ENCODE measurements at places on chromosomes 13 and 19. TPM values are rescaled to one million over a fixed set of nuclear protein-coding genes. Genes with fewer than 3 reads are reported as not detected.

Gene CYP4F12
- total RNA-seq, result not detected

Gene CEACAM6
- total RNA-seq, result not detected

Gene MAST1
- total RNA-seq, result 1.7 TPM

Gene MPND
- total RNA-seq, result 3.5 TPM

Gene CRTC1
- total RNA-seq, result 3.2 TPM

Gene RASAL3
- total RNA-seq, result not detected

Gene CDK8
- total RNA-seq, result 25.6 TPM

Gene DIRAS1
- 1.0 TPM for total RNA-seq

Gene NMRK2
- not detected for total RNA-seq

Gene LPAR2
- 2.5 TPM for total RNA-seq

Gene CCL25
- not detected for total RNA-seq

Gene ZNF534
- total RNA-seq, result not detected

Gene FGF22
- not detected for total RNA-seq

Gene COX7A1
- total RNA-seq, result not detected

Gene MZT1
- total RNA-seq, result 32.2 TPM

Gene ERICH4
- total RNA-seq, result not detected

Gene KL
- total RNA-seq, result not detected

Gene RUBCNL
- 0.35 TPM for total RNA-seq

Gene ZNF726
- 0.15 TPM for total RNA-seq

Gene MCF2L
- 0.97 TPM for total RNA-seq

Gene SIGLEC5
- total RNA-seq, result not detected

Gene NXNL1
- not detected for total RNA-seq

Gene PSG6
- not detected for total RNA-seq

Gene B3GNT8
- not detected for total RNA-seq

Gene IGFL2
- total RNA-seq, result not detected

Gene EXOSC5
- 23.5 TPM for total RNA-seq

Gene IZUMO4
- total RNA-seq, result 1.4 TPM

Gene VSTM2B
- not detected for total RNA-seq

Gene SEMA6B
- total RNA-seq, result 5.9 TPM

Gene PLVAP
- not detected for total RNA-seq

Gene SLC6A16
- 0.30 TPM for total RNA-seq

Gene ACP7
- 0.32 TPM for total RNA-seq

Gene C19orf67
- not detected for total RNA-seq

Gene MLNR
- not detected for total RNA-seq

Gene ZFR2
- total RNA-seq, result not detected

Gene CEACAM1
- total RNA-seq, result 0.06 TPM

Gene LAIR2
- not detected for total RNA-seq

Gene CYSLTR2
- not detected for total RNA-seq

Gene CEBPA
- 6.5 TPM for total RNA-seq

Gene ZNF99
- total RNA-seq, result not detected

Gene GFY
- total RNA-seq, result not detected

Gene METTL21C
- not detected for total RNA-seq

Gene ZNF221
- total RNA-seq, result 2.0 TPM

Gene SOX1
- total RNA-seq, result not detected

Gene PSMC4
- 125 TPM for total RNA-seq

Gene JUNB
- 153 TPM for total RNA-seq

Gene PEPD
- total RNA-seq, result 25.0 TPM

Gene THAP8
- 3.0 TPM for total RNA-seq

Gene CALR3
- not detected for total RNA-seq

Gene ATP1A3
- 0.52 TPM for total RNA-seq

Gene STOML3
- total RNA-seq, result not detected

Gene PRODH2
- not detected for total RNA-seq

Gene TRAPPC6A
- total RNA-seq, result 5.3 TPM
